NCI-H774 (cell line): ENCODE measurements at places on chromosomes 1 and 21.

DNA sequence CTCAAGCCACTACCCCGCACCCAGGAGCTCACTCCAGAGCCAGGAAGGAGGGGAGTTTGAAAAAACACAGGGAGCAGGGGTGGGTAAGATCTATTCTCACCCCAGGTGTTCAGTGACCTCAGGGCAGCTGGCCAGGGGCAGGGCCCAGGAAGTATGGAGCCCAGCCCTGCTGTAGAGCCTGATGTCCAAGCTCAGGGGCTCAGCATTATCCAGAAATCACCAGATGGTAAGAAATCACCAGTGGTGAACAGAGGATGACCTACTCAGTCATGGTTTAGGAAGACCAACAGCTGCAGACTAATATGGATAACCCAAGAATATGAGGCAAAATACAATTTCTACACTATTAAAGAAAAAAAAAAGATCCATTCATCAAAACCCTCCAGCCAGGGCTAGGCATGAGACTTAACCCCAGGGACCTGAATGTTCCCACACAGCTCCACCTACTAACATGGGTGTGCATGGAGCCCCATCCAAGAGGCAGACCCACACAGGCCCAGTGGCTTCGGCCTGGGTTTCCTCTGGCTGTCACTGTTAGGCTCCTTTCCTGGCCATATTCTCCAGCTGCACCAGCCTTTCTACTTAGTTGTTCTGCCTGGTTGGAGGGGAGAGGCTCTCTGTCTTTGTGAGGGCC lies 67.6 kb downstream of the KCNN3 start:
- DNase-seq: no peak

- no peak for DNase-seq
These were observed 84.9 kb downstream of the DYRK1A start for GRCh38 chr21:37451446-37451845.

GRCh38 chr1:39488793-39489566 lies 2.5 kb upstream of the BMP8A start:
- DNase-seq: no peak

DNA sequence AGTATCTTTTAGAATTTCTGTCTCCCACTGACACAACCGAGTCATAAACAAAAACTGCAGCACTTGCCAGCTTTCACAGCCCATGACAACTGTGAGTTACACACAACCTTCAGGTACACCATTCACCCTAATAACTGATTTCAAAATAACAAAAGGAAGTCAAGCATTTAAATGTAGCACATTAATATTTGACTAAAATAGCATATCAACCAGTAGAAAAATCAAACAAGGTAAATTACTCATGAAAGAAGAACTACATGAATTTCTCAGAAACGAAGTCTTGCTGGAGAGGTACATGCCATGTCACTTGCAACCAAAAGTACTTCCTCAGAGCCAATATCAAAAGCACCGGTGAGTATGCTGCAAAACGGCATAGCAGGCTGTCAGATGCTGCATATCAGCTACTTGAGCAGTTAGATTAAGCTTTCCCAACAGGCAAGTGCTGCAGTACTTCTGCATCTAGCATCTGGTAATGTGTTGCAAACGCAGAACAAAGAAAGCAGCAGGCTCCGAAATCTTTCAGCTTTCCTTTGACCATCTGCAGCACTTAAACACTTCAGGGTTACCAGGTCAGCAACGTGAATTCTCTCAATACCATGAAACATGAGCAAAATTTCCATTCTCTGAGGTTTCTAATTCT lies 223.2 kb downstream of the SMYD3 start:
- DNase-seq: no peak

- DNase-seq: no peak
These were observed 13.2 kb downstream of the MAN1C1 start for GRCh38 chr1:25629836-25630235.

GRCh38 chr21:44927587-44928461 lies 7.1 kb upstream of the ITGB2 start:
- DNase-seq: no peak

GRCh38 chr1:203210988-203211387 lies 18.5 kb downstream of the CHIT1 start:
- DNase-seq: no peak

- DNase-seq: no peak
These were observed 78.0 kb downstream of the OBSCN start for GRCh38 chr1:228285661-228286504.

DNA sequence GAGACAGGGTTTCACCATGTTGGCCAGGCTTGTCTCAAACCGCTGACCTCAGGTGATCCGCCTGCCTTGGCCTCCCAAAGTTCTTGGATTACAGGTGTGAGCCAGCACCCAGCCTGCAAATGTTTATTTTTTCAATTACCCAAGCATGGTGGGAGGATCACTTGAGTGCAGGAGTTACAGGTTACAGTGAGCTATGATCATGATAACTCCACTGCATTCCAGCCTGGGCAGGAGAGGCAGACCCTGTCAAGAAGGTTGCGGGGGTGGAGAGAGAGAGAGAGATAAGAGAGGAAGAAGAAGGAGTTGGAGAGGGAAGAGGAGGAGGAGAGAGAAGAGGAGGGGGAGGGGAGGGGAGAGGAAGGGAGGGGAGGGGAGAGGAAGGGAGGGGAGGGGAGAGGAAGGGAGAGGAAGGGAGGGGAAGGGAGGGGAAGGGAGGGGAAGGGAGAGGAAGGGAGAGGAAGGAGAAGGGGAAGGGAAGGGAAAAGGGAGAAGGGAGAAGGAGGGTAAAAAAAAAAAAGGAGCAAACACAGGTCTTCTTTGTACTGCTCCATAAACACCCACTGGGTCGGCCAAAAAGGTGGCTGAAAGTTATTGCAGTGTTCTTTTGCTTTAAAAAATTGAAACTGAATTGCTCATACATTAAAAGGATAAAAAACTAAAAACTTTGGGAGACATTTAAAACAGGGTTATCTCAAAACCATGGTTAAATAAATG lies 5.8 kb upstream of the SLC9C2 start:
- DNase-seq: no peak

DNA sequence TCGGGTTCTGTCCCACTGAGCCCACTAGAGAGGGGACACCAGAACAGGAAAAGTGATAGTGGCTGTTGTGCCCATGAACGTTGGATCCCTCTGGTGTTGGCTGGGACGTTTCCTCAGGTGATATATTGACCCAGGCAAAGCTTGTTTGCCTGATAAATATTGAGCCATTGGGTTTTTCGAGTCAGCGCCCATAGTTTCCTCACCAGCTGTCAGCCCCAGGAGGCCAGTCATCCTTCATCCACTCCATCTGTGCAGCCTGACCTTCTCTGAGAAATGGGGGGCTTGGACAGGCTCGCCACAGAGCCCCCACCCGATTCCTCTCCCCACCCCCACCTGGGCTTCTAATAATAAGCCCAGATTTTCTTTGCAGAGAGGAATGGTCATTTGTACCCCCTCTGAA lies 13.3 kb downstream of the DISP3 start:
- no peak for DNase-seq

- no peak for DNase-seq
These were observed 29.1 kb downstream of the PLPP3 start for GRCh38 chr1:56550138-56550858.

- DNase-seq: no peak
These were observed 151.2 kb downstream of the OMA1 start for GRCh38 chr1:58395355-58395754.

- DNase-seq: no peak
These were observed 42.1 kb upstream of the A3GALT2 start for GRCh38 chr1:33363021-33363420.

GRCh38 chr1:233063462-233063861 lies 113.1 kb downstream of the NTPCR start:
- no peak for DNase-seq

- DNase-seq: no peak
These were observed 16.1 kb downstream of the TOMM20 start for GRCh38 chr1:235112297-235113182.

DNA sequence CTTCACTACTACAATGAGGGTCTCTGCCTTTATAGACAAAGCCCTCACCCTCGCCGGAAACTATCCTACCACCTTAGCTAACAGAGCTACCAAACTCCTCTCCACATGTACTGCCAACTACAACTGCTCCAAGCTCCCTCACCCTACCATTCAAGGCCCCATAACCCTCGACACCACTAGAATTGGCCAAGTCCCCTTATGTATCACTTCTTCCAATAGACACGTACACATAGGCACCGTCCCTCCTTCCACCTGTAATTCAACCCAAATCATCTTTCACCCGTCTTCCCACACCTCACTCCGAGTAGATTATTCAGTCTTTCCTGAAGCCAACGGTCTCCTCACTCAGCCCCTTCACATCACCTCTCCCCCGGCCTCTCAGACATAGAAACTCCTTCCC lies 19.7 kb upstream of the CA6 start:
- no peak for DNase-seq

DNA sequence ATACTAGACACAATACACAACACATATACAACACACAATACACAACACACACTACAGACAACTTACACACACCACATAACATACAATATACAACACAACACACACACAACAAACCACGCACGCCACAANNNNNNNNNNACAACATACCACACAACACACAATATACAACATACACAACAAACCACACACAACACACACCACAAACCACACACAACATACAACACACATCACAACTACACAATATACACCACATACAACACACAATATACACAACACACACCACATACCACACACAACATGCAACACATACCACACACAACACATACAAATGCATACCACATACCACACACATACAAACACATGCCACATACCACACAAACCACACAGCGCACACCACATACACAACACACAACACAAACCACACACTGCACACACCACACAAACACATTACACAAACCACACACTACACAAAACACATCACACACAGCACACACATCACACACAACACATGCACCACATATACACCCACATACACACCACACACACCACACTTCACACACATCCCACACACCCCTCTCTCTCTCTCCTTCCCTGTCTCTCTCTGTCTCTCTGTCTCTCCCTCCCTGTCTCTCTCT lies 108.3 kb downstream of the ETS2 start:
- no peak for DNase-seq

DNA sequence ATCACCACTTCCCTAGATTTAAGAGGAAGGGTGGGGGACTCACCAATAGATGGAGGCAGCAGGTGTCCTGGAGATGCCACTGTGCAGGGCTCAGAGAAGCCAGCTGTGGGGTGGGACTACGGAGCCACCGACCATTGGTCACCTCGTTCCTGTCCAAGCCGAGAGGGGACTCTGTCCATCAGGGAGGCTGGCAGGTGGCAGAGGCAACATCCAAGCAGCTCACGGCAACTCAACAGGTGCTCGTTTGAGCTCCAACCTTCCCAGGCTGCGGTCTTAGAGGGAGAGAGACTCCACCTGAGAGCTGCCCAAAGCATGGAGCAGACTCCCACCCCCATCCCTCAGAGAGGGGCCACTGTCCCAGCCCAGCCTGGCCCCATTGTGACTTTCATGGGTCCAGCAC lies 71.4 kb downstream of the IGSF21 start:
- no peak for DNase-seq

DNA sequence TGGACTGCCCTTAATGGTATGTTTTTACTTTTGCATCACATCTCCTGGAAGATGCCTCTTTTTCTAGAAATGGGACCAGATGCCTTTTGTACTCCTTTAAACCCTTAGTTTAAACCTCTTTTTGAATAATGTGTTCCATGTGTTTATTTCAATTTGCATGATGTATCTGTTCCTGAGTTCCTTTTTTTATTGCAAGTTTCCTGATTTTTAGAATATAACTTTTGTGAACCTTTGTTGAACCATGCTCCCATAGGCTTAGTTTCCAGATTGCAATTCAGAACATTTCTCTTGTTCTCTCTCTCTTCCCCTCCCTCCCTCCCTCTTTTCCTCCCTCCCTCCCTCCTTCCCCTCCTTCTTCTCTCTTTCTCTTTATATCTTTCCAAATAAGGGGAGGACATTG lies 81.9 kb downstream of the RGL1 start:
- DNase-seq: no peak

DNA sequence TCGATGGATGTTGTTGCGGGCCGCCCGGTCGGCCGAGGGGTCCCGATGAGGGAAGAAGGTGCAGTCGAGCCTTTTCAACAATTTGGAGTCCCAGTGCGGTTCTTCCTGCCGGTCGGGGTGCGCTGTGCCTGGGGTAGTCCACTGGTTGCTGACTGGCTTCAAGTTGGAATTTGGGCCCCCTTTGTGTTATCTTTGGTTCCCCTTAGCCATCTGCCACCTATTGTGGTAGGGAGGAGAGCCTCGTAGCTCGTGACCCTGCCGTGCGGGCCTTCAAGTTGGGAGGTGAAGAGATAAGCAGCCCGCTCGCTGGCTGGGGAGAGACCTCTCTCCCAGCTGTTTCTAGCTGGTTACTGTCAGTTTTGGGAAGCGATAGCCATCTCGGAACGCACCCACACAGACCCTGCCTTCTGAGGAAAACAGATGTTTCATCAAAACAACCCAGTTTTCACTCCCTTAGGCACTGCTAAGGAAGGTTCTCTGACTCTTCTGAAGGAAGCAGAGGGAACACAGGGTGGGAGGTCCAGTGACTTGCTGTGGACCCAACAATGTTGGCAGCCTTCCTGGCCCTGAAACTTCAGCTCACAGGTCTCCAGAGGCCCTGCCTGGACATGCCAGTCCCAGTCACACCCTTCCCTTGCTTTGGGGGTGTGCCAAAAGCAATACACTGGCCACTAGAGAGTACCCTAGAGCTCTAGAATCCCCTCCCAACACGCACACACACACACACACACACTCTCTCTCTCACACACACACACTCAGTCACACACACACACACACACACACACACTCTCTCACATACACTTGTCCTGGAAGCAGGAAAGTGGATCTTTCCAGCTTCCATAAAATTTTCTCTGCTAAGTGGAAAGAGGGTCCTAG lies 1.0 kb downstream of the BTG2 start:
- no peak for DNase-seq

- DNase-seq: no peak
These were observed 9.1 kb downstream of the TTC39A start for GRCh38 chr1:51320967-51321923.

DNA sequence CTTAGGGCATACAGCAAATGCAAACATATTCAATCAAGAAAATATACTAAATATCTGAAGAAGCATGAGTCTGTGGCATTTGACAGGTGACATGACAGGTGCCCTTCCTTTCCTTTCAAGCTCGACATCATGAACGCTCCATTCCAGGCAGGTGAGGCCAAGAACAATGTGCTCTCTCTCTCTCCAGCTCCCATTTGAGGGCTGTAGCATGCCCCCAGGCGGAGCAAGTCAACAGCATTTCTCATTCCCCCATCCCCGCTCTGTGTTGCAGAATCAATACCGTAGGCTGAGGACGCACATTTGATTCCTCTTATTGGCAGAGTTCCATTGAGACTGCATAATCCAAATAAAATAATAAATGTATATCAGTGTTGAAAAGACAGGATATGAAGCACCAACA lies 24.6 kb upstream of the PLPPR4 start:
- no peak for DNase-seq
